Activated T-helper 9 cell treated with anti-CD3 and anti-CD28 coated beads, Interleukin-2, amount 50 U/mL, for 16 hours (primary cell): ENCODE measurements at places on chromosomes 1 and 21.

- no peak for DNase-seq
Observed at GRCh38 chr1:243719476-243719875, 130.6 kb downstream of the AKT3 start.

- no peak for DNase-seq
Observed at GRCh38 chr21:33108228-33108627, 38.3 kb downstream of the OLIG1 start.

- DNase-seq: no peak
Observed at GRCh38 chr1:6646499-6647148, 22.0 kb downstream of the THAP3 start.

DNA sequence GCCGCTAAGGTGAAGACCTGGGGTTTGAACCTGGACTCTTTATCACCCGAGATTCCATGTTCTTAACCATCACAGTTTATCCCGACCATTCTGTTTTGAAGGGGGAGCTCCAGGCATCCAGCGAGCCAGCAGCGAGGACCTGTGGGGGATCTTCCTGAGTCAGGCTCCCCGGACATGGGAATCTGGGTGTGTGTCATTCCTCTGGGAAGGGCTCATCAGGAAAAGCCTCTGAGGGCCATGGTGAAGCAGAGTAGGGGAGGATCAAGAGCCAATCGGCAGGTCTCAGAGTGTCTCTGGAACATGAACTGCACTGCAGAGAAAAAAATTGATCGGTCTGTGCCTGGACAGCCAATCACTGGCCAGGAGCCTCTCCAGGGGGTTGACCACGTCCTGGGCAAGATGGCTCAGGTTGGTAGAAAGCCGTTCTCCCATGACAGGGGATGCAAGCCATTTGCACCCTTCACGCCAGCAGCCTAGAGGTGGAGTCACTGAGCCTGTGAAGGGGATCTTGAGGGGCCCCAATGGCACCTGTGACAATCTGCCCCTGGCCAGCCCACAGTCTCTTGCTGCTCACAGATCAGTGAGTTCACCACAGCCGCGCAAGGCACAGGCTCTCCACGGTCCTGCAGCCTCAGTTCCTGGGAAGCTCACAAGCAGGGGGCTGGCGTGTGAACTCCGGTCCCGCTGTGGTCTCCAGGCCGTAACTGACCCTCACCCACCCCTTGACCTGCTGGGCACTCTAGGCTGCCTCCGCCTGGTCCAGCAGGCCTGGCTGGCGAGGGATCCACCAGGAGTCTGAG is 20.4 kb upstream of the ACTRT2 start:
- no peak for DNase-seq

- DNase-seq: peak; percentile 54
Observed at GRCh38 chr1:25520446-25521061, 22.9 kb upstream of the LDLRAP1 start.

GRCh38 chr1:32352831-32353383 is 9.4 kb downstream of the FAM229A start:
- no peak for DNase-seq

DNA sequence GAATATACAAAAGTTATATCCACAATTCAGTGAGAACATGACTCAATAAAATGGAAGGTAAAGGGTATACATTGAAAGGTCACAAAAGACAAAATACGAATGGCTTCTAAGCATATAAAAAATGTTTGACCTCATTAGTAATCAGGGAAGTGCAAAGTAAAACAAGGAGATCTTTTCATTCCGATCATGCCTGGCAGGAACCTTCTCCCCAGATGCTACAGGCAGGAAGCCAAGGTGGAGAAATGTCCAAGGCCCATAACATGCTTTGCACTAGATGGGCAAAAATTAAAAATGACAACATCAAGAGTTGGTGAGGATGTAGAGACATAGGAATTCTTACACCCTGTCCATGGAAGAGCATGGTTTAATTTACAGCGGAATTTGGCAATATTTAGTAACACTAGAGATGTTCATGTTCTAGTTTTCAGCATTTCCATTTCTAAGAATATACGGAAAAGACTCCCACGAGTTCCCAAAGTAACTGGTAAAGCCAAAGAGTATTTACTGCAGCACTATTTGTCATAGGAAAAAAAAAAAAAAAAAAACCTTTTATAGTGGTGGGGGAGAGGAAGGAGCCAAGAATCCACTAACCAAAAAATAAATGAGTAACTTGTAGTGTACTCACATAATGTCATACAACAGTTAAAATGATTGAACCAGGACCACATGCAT is 184.5 kb upstream of the KAZN start:
- DNase-seq: no peak

- no peak for DNase-seq
Observed at GRCh38 chr1:15400627-15401026, 9.1 kb upstream of the EFHD2 start.

GRCh38 chr1:43786201-43786958 is 79.0 kb downstream of the ST3GAL3 start:
- DNase-seq: no peak

GRCh38 chr1:192601143-192601542 is 25.6 kb downstream of the RGS1 start:
- no peak for DNase-seq

GRCh38 chr1:53286955-53287354 is 40.9 kb downstream of the LRP8 start:
- DNase-seq: no peak

- DNase-seq: no peak
Observed at GRCh38 chr1:240766831-240767230, 154.9 kb upstream of the GREM2 start.

DNA sequence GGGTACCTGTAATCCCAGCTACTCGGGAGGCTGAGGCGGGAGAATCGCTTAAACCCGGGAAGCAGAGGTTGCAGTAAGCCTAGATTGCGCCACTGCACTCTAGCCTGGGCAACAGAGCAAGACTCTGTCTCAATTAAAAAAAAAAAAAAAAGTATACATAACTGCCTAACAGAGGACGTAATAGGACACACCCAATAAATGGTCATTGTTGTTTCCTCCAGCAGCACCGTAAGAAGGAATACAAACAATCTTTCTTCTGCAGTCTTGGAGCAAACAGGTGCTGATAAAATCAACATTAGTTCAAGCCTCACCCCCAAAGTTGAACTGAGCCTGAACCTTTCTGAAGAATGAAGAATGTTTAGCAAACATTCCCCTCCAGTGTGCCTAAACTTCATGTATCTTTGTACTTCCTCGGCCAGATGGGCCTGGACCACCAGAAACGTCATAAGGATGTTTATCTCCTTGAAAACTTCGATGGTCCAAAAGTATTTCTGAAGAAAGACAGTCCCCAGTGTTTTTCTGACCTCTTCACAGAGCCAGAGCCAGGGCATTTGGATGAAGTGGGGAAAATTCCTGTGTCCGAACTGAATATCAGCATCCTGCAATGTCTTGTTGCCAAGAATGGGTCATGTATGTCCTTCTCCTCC is 136.8 kb upstream of the F3 start:
- DNase-seq: no peak

DNA sequence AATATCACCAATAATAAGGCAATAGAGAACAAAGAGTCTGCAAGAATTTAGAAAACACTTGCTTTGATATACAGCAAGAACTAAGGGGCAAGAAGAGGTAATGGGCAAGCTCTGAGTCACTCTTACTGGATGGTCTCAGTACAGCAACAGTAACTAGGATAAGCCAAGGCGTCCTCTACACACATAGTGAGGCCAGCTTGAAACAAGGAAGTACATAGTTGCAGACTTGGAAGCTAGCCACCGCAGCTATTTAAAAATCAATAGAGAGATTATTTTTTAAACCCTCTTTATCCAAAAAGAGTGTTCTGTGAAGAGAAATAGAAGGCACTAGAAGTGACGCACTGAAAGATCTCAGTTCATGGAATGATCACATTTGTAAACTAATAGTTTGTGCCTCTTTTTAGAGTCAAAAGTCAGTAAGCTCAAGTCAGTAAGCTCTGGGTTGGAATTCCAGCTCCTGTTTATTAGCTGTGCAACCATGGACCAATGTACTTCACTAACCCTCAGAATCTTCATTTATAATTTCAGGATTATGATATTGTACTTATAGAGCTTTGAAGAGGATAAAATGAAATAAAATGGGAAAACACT is 118.6 kb downstream of the AKT3 start:
- DNase-seq: no peak

DNA sequence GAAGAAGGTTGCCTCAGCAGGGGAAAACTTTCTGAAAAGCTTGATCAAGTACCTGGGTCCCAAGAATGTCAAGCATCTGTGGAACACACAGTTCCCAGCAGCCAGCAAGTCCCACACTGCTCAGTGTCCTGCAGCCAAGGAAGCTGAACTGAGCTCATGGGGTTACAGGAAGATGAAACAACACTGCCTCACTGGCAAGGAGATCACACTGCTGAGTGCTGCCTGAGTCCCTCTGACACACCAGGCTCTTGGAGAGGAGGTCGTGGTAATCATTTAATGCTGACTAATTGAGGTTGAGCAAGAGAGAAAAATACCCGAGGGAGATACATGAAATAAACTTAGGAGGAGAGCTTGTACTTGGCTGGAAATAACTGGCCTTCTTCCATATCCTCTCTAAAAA is 75.2 kb downstream of the MPZL1 start:
- DNase-seq: no peak
